Activated gamma-delta T cell treated with anti-CD3 and anti-CD28 coated beads, Interleukin-2, amount 50 U/mL, for 16 hours (primary cell): ENCODE measurements at places on chromosomes 13 and 19.

DNA sequence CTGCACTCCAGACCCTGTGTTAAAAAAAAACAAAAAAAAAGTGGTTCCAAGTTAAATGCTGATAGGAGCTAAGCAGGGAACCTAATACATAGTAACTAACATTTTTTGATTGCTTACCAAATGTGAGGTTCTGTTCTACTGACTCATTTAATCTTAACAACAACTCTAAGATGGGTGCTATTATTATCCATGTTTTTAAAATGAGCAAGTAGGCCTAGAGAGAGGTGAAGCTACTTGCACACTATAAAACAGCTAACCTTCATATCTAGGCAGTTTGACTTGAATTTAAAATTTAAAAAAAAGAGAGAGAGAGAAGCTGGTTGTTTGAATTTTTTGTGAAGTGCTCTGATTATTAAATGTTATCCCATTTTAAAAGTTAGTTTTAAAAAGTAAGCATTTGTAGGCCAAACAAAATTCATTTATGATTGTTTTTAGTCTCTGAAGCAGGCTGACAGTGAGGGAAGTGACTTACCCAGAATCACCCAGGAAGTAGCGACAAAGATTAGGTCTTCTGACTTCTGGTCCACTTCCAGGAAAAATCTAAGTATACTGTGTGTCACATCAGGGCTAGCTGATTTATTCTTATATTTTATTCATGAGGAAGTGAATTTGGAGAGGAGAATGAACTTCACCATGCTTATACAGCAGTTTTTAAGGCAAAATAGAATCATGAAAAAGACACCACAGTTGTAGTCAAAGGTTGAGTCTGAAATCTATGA lies 2.4 kb downstream of the SIGLECL1 start:
- no peak for DNase-seq

DNA sequence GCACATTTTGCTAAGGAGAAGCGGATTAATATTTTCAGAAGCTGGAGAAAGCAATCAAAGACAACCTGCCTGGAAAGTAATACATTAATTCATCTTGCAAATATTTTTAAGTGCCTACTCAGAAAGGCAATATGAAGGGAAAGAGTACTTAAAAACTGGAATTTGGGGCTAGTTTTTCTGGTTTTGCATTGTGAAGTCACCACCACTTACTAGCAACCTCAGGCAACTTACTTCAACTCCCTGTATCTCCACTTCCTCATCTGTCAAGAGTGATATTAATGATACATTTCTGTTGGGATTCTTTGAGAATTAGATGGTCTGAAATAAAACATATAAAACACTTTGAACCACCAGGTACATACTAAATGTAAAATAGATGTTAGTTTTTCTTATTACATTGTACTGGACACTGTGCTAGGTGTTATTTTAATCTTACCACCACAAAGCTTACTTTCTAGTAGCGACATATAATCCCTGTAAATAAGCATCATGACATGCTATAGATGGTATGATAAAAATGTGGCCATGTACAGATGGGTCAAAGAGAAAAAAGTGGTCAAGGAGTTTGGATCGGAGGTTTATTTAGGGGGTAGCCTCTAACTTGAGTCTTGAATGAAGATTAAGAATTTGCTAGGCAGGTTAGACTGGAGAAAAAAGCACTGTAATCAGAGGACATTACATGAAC lies 101.2 kb downstream of the SPRY2 start:
- DNase-seq = no peak

DNA sequence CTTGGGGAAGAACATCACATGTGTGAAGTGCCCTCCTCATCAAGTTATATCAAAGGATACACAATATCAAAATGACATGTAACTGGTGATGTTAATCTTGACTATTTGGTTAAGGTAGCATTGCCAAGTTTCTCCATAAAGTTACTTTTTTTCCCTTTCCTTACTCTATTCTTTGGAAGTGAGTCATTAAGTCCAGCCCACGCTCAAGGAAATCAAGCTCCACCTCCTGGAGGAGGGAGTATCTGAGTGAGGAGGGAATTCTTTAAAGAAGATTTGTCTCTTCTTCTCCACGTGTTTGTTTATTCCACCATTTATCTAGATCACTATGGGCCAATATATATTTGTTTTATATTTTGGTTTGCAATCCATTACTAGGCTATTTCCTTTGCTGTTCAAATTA lies 33.6 kb upstream of the FNDC3A start:
- DNase-seq = no peak

- DNase-seq = no peak
These were observed 33.5 kb downstream of the DNM2 start for GRCh38 chr19:10751109-10751953.

DNA sequence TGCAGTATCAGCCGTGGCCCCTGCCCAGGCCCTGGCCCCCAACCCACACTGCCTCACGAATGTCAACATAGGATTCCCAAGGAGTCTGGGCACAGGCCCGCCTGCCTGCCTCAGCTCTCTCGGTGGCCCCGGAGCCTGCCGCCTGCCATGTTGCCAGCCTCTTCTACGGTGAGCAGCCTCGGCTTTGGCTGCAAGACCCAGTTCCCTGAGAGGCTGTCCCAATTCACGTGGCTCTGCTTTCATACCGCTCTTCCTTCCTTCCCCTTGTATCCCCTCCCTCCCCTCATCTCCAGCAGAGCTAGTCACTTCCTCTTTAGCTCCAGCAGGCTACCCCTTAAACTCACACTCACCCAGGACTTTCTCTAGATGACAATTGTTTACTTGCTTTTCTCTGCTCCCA lies 42.7 kb downstream of the SERP2 start:
- no peak for DNase-seq

- no peak for DNase-seq
These were observed 90.3 kb downstream of the IER2 start for GRCh38 chr19:13240312-13241022.

- no peak for DNase-seq
These were observed 99.0 kb downstream of the TM9SF2 start for GRCh38 chr13:99600318-99600717.

DNA sequence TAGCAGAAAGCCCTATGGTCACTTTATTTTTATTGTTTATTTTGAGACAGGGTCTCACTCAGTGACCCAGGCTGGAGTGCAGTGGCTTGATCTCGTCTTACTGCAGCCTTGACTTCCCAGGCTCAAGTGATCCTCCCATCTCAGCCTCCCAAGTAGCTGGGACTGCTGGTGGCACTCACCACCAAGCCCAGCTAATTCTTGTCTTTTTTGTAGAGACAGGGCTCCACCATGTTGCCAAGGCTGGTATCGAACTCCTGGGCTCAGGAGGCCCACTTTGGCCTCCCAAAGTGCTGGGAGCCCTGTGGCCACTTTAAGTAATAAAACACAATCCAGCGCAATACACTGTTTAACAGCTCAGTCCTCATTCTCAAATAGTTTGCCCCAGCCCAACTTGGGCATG lies 69.3 kb downstream of the NUFIP1 start:
- no peak for DNase-seq

GRCh38 chr19:19489804-19490204 lies 25.5 kb downstream of the TSSK6 start:
- DNase-seq = no peak

- DNase-seq = peak; percentile 27
These were observed 1.5 kb downstream of the ERF start for GRCh38 chr19:42253245-42254088.

DNA sequence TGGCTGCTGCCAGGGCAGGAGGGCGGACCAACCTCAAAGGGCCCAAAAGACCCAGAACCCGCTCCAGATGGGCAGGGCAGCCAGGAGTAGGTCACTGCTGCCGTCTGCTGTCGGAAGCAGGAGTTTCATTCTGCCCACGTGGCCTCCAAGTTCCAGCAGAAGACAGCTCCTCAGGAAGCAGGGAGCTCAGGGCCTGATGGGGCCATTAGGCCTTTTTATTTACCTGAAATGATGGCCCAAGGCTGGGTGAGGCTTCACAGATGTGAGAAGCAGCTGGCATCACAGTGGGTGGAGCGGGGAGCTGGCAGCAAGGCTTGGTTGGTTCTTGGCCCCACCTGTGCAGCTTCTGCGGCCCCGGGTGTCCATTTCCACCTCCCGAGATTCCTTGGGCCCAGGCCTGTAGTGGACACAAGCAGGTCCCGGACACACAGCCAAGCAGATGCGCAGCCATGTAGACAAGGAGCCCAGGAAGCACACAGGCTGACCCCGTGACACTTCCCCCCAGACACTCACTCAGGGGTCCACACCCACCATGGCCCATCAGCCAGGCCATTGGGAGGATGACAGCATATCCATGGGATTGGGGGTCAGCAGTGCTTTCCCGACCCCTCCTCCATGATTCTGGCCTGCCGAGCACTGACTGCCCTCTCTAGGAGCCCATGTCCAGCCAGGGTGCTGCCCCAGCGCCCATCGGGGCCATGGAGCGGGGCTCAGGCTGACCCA lies 26.4 kb downstream of the C13orf46 start:
- no peak for DNase-seq

- no peak for DNase-seq
These were observed 100.2 kb downstream of the ENOX1 start for GRCh38 chr13:43686557-43686956.

DNA sequence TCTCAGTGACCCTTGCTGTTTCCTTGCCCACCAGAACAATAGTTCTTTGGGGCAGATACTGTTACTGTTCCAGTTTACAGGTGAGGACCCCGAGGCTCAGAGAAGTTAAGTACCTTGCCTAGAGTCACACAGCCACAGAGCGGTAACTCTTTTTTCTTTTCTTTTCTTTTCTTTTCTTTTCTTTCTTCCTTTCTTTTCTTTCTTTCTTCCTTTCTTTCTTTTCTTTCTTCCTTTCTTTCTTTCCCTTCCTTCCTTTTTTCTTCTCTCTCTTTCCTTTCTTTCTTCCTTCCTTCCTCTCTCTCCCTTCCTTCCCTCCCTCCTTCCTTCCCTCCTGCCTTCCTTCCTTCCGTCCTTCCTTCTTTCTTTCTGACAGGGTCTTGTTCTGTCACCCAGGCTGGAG lies 4.9 kb upstream of the PRX start:
- DNase-seq = no peak

DNA sequence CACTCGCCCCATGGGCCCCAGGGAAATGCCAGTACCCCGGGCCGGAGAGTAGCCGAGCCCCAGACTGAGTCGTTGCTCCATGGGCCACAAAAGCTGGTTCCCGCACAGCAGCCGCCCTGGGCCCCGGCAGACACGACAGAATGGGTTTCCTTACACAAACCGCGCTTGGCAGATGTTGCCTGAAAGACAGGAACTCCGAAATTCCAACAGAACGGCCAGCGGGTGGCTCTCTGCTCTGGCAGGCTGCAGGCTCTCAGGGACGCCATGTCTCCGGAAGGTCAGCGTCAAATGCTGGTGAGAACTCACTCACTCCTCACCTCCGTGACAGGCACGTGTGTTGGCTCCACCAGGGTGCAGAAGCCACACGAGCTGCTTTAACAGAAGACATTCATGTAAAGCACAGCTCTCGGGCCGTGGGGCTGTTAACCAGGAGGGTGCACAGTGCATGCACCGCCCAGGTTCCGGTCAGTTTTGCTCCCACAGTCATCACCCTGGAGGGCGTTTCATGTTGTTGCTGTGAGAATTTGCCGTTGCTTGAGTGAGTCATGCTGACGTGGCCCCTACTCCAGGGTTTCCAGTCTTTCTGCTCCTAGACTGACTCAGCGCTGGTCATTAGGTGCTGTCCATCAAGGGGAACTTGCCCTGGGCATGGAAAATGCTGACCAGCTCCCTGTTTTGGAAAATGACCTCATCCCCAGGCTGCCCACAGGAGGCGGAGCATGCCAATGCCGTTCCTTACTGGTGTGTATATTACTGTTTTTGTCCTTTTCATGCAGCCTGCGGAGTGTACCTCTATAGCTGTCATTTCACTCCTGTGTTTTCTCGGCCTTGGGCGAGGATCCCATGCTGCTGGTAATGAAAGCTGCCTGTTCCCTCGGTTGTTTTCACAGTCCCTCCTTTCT lies 44.8 kb downstream of the ANKRD10 start:
- no peak for DNase-seq

DNA sequence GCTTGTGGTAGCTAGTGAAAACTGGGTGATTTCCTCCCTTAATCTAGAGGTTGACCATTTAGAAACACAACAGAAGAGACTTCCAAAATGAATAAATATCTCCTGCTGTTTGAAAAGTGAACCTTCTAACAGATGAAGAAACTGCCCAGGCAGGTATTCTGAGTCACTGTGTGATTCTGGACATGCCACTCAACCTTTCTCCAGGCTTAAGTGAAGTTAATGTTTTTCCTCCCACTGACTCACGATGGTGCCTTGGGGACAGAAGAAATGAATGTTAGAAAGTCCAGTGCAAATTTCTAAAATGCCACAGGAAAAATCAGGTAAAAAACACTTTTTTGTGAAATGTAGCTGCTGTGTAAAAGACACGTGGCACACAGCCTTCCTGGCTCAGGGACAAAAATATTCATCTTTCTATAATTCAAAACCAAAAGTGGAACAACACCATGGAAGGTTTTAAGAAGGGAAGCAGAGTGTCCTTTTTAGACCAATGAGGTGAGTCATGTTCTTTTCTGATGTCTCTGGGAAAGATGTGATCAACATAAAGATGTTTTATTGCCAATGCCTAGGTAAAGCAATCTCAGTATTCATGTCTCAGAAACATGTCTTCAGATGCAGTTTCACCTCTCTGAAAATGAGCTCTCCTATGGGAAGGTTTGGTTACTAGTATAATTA lies 9.1 kb downstream of the UBE2L5 start:
- no peak for DNase-seq

DNA sequence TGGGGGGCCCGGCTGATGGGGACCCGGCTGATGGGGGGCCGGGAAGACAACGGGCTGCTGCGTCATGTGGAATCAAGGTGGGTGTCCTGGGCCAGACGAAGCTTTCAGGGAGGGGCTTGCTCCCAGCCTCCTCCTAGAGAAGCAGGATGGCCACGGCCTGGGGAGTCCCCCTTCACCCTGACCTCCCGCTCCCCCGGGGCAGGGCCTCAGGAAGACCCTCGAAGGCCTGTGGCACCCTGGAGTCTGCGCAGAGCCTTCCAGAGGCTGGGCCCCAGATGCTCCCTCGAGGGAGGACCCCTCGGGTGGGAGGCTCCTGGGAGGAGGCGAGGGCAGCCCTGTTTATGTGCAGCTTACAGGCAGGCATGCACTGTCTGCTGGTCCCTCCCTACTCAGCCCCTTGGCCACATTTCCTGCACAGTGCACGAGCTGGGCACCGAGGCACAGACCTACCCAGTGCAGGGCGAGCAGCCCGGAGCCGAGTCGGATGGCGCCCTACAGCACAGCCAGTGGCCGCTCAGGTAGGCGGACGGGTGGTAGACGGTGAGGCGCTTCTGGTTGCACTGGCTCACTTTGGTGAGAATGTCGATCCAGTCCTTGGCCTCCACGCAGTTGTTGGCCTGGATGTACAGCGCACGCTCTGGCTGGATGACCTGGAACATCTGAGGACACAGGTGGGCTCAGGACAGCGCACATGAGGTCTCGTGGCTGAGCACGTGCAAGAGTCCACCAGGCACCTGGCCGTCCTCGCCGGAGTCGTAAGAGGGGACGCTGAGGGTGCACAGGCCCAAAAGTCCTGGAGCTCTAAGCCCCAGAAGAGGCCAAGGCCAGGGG lies 22.4 kb upstream of the C13orf46 start:
- DNase-seq = no peak

GRCh38 chr13:25024175-25024574 lies 71.8 kb upstream of the PABPC3 start:
- DNase-seq = no peak
